ENCODE measurements at places on chromosomes 2 and 18.

- DNase-seq: no peak
These were observed 54.2 kb upstream of the TACR1 start for GRCh38 chr2:75253526-75253925.

GRCh38 chr18:26335156-26335555 lies 108.9 kb downstream of the TAF4B start:
- no peak for DNase-seq

DNA sequence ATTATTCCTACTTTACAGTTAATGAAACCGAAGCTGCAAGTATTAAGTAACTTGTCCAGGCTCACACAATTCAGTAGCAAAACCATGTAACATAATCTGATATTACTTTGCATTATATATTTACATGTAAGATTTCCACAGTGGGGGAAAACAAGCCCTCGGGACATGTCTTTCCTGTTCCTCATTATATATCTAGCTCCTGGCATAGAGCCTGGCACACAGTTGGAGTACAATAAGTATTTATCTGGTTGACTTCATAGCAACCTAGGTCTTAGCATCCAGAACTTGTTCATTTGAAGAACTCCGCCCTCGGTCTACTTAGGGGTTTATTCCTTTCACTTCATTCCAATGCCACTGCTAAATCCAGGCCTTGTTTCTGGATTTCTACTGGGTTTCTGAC lies 1.6 kb upstream of the RBM45 start:
- DNase-seq: no peak

DNA sequence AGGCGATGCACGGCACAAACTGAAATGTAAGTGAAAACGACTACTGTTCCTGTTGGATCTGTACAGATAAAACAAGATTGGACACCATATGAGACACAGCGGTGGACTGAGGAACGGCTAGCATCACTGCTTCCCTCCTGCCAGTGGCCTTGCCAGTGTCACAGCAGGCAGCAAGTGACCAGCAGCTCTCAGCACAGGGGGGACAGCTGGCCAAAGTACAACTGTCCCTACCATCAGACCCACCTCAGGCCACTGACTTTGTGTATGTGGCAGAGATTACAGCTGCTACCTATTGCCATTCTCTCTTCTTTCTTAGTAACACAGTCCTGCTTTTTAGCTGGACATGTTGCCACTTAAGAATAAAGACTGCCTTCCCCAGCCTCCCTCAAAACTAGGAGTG lies 80.0 kb upstream of the SLC66A3 start:
- no peak for DNase-seq

- DNase-seq: no peak
These were observed 18.0 kb upstream of the AP1S3 start for GRCh38 chr2:223855426-223855825.
